Naive thymus-derived CD4-positive, alpha-beta T cell (primary cell): ENCODE measurements at places on chromosomes 6 and 20.

DNA sequence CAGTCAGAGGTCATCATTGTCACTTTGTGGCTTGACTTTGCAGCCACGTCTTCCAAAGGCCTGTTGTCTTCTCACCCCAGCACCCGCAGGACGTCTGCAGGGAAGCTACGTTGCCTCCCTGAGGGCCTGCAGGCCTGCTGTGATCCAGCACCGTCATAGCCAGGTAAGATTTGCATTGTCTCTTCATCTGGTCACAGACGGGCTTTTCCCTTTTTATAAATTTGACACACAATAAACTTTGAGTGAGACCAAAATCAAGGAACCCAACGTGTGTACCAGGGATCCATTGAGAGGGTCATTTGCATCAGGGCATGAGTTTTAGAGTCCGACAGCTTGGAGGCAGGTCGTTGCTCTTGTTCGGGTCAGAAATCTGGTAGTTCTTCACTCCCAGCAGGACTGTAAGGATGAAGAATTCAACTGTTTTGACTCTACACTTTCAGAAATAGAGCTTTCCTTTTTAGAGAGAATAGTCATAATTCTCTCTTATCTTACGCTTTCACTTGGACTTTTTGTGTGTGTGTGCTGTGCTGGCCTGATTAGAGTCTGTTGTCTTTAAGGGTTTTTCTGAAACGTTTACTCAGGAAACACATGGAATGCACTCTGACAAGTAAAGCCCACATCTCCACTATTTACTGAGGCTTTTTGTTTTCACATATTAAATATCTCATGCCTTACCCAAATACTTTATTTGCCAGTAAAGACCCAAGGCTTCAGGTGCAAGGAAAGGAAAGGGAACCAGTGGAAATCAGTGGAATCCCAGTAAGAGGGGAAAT, 177.2 kb upstream of the TAB2 start:
- no peaks in the 10 kb centered on the region for H3K27me3 ChIP-seq
- H3K4me1 ChIP-seq: peaks cover 12% of the 10 kb centered on the region
- peak overlapping the region; percentile 88 for H3K27ac ChIP-seq
- DNase-seq: peak; percentile 64
- no peaks in the 10 kb centered on the region for H3K36me3 ChIP-seq

- no peaks in the 10 kb centered on the region for H3K4me1 ChIP-seq
- no peaks in the 10 kb centered on the region for H3K36me3 ChIP-seq
- H3K4me3 ChIP-seq: no peak overlapping the region
- no peak for DNase-seq
- no peaks in the 10 kb centered on the region for H3K27me3 ChIP-seq
These were observed 5.9 kb upstream of the UNC93A start for GRCh38 chr6:167285077-167285770.

DNA sequence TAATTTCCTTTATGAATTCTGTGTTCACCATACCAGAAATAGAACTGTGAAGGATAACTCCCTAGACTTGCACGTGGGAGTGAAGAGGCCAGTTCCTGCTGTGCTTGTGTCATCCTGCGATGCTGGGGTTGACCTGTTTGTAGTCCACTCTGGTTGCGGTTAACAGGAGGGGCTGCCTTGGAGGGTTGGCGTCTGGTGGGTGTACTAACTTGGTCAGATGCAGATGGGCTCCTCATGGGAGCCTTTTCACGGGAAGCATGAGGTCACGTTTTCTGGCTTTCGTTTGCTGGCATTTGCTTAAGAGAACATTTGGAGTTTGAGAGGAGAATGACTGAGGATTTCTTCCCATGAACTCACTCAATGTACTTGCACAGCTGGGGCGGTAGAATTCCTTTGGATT, 41.2 kb downstream of the IGF2R start:
- H3K4me3 ChIP-seq: no peak overlapping the region
- H3K27ac ChIP-seq: no peak overlapping the region
- H3K4me1 ChIP-seq: peaks cover 22% of the 10 kb centered on the region
- H3K27me3 ChIP-seq: no peaks in the 10 kb centered on the region

DNA sequence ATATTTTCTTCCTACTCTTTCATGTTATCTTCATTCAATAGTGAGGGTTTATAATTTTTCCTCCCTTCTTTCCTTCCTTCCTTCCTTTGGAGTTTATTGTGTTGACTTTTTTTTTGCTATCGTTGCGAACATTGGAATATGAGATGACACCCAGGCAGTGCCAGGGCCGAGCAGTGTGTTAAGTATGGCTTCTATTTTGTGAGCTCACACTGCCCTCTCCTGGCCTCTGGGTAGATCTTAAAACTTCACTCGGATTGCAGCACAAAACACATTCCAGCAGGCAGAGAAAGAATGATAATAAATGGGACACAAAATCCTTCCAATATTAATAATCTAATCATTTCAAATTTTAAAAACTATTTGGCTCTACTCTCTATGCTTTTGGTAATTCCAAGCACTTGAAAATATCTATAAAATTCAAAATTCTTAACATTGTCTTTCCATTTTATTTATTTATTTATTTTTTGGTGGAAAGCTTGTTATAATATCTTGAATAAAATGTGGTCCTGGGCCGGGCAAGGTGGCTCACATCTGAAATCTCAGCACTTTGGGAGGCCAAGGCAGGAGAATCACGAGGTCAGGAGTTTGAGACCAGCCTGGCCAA, 147.4 kb upstream of the OLIG3 start:
- H3K4me3 ChIP-seq: no peak overlapping the region
- no peaks in the 10 kb centered on the region for H3K36me3 ChIP-seq
- H3K4me1 ChIP-seq: no peaks in the 10 kb centered on the region
- no peak overlapping the region for H3K27ac ChIP-seq
- peak; percentile 36 for DNase-seq

- H3K4me3 ChIP-seq: no peak overlapping the region
- H3K36me3 ChIP-seq: no peaks in the 10 kb centered on the region
- peaks cover 4% of the 10 kb centered on the region for H3K4me1 ChIP-seq
- H3K27me3 ChIP-seq: no peaks in the 10 kb centered on the region
- no peak overlapping the region for H3K27ac ChIP-seq
These were observed 117.0 kb upstream of the EDN1 start for GRCh38 chr6:12173181-12173580.
